ENCODE measurements at places on chromosomes 12 and 14.

GRCh38 chr12:131525795-131526508, 184.9 kb upstream of the SFSWAP start:
- no peak for DNase-seq

GRCh38 chr14:77256694-77257093, 14.3 kb downstream of the NGB start:
- DNase-seq: no peak

GRCh38 chr12:99911967-99912366, 72.8 kb downstream of the ANKS1B start:
- DNase-seq: no peak

DNA sequence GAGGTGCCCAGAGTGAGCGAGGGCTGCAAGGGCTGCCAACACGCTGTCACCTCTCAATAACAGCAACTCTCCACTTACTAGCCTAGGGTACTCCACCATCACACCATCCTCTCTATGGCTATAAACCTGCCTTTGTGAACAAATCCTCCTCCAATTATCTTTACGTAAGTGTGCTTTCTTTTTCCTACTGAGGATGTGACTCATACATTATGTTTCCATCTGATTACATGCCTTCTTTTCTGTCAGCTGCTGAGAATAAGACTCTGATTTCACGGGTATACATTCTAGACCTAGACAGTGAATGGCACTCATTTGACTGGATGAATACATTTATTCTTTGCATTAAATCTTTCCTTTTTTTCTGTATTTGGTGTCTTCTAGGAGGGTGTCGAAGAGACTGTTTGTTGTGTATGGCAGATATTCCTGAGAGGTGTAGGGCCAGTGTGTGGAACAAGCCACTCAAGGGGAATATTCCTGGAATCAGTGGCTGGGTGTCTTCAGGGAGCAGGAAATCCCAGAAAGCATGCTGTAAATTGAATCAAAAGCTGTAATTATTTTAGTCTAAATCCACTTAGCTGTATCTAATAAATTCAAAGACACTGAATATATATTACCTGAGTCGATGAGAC, 327.3 kb upstream of the TMTC1 start:
- no peak for DNase-seq

- no peak for DNase-seq
These were observed 40.9 kb downstream of the PTGER2 start for GRCh38 chr14:52355016-52355431.

DNA sequence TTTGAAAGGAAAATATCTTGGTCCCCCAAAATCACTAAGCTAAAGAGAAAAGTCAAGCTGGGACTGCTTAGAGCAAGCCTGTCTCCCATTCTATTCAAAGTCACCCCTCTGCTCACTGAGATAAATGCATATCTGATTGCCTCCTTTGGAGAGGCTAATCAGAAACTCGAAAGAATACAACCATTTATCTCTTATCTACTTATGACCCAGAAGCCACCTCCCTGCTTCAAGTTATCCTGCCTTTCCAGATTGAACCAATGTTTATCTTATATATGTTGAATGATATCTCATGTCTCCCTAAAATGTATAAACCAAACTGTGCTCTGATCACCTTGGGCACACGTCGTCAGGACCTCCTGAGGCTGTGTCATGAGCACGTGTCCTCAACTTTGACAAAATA, 14.6 kb upstream of the CCDC196 start:
- DNase-seq: no peak

- no peak for DNase-seq
These were observed 21.8 kb downstream of the GOLGA3 start for GRCh38 chr12:132806857-132807256.

DNA sequence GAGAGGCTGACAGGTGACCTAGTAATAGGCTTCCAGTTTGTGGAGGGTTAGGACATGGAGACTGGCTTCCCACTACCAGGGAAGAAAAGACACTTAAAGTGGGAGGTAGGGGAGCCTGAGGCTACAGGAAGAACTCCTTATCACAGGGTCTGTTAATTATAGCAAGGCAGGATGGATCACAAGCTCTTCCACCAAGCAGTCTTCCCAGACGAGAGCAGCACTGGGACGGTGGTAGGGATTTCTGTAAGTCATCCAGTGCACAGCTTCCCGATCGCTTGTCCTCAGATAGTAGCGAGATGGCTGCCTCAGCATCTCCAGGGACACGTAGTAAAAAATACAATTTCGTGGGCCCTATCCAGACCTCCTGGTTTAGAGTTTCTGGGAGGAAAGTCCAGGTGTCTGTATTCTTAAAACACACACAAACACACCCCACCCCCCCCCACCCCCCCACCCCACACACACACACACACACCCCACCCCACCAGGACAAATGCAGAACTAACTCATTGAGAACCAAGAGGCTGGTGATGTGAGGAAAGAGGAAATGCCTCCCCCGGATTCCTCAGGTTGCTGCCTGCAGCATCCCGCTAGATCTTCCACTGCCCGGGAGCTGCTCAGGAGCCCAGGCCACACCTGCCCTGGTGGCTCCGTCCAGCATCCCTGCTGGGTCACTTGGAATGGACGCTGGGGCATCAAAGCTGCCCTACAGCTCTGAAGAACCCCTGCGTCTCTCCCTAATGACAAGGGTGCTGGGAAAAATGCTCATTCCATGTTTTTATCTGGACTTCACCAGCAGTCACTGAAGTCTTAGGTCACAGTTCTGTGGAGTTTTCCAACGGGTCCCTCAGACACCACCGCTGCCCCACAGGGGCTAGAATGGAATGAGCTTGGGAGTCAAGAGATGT, 307.2 kb downstream of the CACNA1C start:
- no peak for DNase-seq

Data from NCI-H1105 treated with DMSO at 0.1 percent for 48 hours (cell line).